ENCODE measurements at places on chromosomes 13 and 19.
A peak's percentile ranks its signal among the peaks of the same experiment; 100 is the strongest.

DNA sequence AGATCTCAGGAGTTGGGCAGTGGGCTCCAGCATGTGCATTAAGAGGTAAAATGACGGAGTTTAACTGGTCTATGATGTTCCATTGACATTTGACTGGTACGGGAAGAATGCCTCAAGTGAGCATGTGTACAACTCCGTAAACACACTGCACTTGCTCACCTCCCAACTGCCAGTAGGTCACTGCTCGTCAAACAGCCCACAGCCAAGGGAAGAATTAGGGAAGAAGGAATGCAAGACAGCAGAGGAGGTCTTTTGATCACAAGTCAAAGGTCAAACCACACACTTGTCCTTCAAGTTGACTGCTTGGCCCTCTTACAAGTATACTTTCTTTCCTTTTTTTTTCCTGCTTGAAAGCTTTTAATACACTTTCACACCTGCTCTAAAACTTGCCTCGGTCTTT is 236.7 kb downstream of the B3GLCT start:
- DNase-seq, result no peak

- no peak for DNase-seq
Measured at GRCh38 chr19:34341935-34342680, 22.9 kb upstream of the GPI start.

DNA sequence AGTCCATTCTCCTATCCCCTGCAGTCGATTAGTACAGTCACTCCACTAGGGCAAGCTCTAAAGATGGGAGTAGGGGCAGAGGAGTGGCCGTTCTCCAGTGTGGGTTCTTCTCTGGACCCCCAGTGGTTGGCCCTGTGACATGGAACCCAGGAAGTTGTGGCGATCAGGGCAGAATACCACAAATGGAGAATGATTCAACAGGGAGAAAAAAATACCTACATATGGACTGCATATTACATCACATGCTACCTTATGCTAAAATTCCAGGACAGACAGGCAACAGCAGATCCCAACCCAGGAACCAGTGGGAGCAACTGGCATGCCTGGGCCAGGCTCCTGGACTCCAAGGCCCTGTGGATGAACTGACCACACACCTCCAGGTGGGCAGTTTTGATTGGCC is 20.4 kb downstream of the POU2F2 start:
- DNase-seq, result no peak

DNA sequence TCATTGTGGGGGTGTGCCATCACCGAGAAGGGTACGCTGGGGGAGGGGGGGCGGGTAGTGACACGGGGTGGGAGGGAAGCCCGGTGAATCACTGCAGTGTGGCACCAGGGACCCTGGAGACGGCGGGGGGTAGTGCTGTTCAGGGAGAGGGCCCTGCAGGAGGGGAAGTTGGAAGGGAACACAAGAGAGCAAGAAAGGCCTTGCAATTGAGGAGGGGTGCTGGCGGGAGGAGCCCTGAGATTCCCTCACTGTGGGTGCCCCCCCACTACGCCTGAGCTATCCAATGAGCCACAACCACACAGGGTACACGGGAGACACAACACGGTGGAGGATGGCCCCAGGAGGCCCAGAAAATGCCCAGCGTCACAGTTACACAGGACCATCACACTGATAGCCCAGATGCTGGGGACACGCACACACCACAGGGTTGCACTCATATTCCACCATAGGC is 516 bp upstream of the ATP1A3 start:
- DNase-seq, result no peak

GRCh38 chr13:42702716-42703115 is 78.7 kb upstream of the FAM216B start:
- DNase-seq, result no peak

DNA sequence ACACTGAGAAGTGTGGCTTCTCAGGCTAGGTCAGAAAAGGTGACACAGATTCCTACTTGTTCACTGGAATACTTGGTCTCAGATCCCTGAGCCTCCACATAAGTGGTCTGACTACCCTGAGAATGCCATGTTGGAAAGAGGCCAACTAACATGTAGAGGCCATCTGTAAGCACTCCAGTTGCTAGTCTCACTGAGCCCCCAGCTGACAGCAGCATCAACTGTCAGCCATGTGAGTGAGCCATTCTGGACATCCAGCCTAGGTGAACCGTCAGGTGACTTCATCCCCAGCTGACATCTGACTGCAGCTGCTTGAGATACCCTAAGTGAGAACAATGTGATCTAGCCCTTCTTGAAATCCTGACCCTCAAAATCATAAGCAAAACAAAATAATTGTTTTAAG is 18.1 kb upstream of the ARL11 start:
- no peak for DNase-seq

GRCh38 chr19:18541258-18541991 is 1.9 kb downstream of the FKBP8 start:
- no peak for DNase-seq

DNA sequence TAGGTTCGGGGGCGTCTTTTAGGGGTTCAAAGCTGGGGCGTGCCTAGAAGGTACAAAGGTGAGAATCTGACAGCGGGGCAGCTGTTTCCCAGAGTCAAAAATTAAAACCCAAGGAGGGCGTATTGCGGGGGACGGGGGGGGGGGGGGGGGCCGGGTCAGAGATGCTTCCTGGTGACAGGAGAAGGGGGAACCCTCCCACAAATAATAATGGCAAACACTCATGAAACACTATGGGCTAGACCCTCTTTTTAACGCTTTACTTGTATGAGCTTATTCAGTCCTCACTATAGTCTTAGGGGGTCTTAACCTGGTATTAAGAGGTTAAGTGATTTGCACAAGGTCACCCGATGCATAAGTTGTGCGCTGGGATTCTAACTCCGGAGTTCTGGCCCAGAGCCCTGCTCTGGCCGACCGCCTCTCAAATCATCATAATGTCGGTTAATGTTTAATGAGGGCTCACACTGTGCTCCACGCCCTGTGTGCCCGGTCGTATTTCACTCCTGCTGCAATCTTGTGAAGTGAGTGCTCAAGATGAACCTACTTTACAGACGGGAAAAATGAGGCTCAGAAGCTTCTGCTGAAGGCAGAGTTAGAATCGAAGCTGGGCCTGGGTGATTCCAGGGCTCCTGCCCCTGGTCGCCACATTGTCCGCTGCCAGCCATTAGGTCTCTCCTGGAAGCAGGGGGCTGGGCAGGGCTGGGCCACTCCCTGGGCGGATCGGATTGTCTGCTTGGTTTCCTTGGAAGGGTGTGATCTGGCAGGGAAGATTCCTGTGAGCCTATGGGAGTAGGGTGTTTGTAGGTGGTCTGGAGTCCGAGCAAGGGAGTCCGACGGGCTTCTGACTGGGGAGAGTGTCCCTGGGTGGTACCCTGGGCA is 964 bp downstream of the PAK4 start:
- DNase-seq, result no peak

- DNase-seq, result no peak
Measured at GRCh38 chr19:15038294-15038693, 11.0 kb upstream of the CASP14 start.

DNA sequence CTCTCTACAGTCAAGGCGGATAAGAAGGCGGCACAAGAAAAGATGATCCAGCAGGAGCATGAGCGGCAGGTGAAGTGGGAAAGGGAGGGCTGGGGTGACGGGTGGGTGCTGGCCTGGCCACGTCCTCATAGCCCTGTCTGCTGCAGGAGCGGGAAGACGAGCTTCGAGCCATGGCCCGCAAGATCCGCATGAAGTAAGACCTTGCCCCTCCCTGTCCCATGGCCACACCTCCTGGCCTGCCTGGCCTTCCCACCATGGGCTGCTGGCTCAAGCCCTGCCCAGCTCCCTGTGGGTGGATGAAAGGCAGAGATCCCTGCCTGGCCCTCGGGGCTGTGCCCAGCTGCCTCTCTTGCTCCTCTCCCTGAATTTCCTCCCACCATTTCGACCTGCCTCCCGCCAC is 7.2 kb downstream of the ZNF296 start:
- no peak for DNase-seq

DNA sequence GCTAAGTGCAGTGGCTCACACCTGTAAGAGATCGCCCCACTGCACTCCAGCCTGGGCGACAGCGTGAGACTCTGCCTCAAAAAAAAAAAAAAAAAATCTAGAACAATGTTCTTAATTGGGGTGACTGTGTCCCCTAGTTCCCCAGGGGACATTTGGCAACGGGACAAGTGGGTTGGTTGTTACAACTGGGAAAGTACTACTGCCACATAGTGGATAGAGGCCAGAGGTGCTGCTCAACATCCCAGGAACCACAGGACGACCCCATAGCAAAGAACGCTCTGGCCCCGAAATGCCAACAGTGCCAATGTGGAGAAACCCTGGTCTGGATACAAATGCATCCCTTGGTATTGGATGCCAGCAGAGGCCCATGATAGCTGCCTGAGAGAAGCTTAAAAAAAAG is 11.8 kb downstream of the NLRP12 start:
- DNase-seq, result no peak

- peak; percentile 83 for DNase-seq
Measured at GRCh38 chr19:38514812-38515633, 81.5 kb downstream of the RYR1 start.

- peak; percentile 91 for DNase-seq
Measured at GRCh38 chr19:10269333-10270179, 1.4 kb upstream of the ICAM1 start.
